ENCODE measurements at places on chromosomes 4 and X.

GRCh38 chrX:68372665-68373064 is 60.6 kb downstream of the OPHN1 start:
- no peak for DNase-seq
- H3K4me1 ChIP-seq: no peaks in the 10 kb centered on the region
- H3K4me3 ChIP-seq: no peak overlapping the region
- H3K27me3 ChIP-seq: no peaks in the 10 kb centered on the region
- H3K36me3 ChIP-seq: no peaks in the 10 kb centered on the region
- no peak overlapping the region for H3K27ac ChIP-seq

GRCh38 chr4:16062601-16063000 is 21.2 kb downstream of the PROM1 start:
- no peaks in the 10 kb centered on the region for H3K27me3 ChIP-seq
- H3K4me1 ChIP-seq: no peaks in the 10 kb centered on the region
- no peak overlapping the region for H3K27ac ChIP-seq
- H3K4me3 ChIP-seq: no peak overlapping the region

DNA sequence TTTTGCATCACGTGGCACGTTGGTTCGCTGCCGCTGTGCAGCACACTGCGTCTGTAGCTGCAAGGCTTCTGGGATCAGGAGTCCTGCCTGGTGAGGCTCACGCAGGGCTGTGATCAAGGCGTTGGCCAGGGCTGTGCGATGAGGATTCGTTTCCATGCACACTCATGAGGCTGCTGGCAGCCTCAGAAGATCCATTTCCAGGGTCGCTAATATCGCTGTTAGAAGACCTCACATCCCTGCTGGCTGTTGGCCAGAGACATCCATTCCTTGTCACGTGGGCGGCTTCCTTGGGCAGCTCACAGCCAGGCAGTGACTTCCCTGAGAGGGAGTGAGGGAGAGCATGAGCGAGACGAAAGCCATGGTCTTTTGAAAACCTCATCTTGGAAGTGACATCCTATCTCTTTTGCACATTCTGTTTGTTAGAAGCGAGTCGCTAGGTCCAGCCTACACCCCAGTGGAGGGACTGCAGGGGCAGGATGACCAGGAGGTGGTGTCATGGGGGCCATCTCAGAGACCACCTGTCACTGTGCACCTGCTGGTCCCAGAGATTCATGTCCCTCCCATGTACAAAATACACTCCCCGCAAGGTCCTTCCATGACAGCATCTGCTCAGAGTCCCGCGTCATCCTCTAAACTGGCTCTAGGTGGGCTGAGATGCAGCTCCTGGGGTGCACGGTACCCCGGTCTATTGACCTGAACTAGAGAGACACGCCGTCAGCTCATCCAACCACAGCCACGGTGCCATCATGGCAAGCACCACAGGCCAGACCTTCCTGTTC is 12.2 kb downstream of the RGS12 start:
- no peak for DNase-seq
- no peaks in the 10 kb centered on the region for H3K36me3 ChIP-seq
- H3K27me3 ChIP-seq: no peaks in the 10 kb centered on the region
- H3K4me1 ChIP-seq: peaks cover 6% of the 10 kb centered on the region

GRCh38 chrX:13119386-13119785 is 75.0 kb upstream of the FAM9C start:
- no peaks in the 10 kb centered on the region for H3K4me1 ChIP-seq
- H3K4me3 ChIP-seq: no peak overlapping the region
- no peak for DNase-seq

- DNase-seq: no peak
- H3K27ac ChIP-seq: no peak overlapping the region
- no peak overlapping the region for H3K4me3 ChIP-seq
- H3K27me3 ChIP-seq: no peaks in the 10 kb centered on the region
- H3K4me1 ChIP-seq: no peaks in the 10 kb centered on the region
These were observed 19.7 kb upstream of the NWD2 start for GRCh38 chr4:37224854-37225253.

DNA sequence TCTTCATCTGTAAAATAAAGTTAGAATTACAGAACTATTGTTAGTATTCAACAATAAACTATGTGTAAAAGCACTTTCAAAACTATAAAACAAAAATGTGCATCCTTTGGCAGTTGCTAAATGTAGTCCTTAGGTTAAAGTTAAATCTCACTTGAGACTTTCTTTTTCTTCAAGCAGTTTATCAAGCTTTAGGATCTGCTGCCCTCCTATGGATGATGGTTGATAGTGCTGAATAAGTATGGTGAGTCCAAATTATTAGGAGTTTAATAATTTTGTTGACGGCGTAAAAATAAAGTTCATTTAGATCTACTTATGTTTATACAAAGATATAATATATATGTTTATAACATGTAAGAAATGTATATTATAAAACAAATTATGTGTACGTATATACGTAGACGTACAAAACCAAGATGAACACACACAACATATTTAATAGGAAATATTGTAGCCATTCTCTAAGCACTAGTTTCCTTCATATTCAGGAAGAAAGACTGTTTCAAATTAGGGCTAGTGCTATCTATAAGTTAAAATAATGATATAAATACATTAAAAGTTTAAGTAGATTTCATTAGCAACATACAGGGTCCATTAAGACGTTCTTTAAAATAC is 22.3 kb downstream of the UGT2A2 start:
- peak; percentile 71 for DNase-seq
- no peaks in the 10 kb centered on the region for H3K27me3 ChIP-seq
- no peak overlapping the region for H3K4me3 ChIP-seq
- no peak overlapping the region for H3K27ac ChIP-seq
- H3K4me1 ChIP-seq: no peaks in the 10 kb centered on the region
- H3K36me3 ChIP-seq: no peaks in the 10 kb centered on the region

All from GM23338 (cell line).